ENCODE measurements at places on chromosomes 7 and 10.

DNA sequence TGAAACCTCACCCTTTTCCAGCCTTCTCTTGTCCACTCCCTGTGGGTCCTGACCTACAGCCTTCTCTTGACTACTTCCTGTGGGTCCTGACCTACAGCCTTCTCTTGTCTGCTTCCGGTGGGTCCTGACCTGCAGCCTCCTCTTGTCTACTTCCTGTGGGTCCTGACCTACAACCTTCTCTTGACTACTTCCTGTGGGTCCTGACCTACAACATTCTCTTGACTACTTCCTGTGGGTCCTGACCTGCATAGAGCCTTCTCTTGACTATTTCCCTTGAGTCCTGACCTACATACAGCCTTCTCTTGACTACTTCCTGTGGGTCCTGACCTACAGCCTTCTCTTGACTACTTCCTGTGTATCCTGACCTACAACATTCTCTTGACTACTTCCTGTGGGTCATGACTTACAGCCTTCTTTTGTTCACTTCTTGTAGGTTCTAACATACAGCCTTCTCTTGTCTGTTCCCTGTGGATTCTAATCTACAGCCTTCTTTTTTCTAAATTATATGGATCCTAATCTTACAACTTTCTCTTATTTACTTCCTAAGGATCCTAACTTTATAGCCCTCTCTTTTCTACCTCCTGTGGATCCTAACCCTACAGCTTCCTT lies 36.5 kb downstream of the C10orf71 start:
- DNase-seq = no peak

- no peak for DNase-seq
Observed at GRCh38 chr7:75626954-75627353, 111.8 kb downstream of the HIP1 start.

DNA sequence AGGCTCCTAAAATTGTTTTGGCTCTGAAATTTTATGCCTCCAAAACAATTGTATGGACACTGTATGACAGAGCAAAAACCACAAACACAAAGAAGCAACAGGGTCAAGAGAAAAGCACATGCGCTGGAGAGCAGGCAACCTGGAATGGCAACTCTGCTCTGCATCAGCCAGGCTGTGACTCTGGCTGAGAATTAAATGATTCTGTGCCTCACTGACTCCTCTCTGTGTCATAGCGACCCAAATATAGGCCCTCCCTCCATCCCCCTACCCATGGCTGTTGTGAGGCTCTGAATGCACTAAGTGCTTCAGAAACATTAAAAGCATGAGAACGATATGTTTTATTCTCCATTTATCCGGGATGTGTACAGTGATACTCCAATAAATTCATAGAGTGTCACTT lies 24.9 kb upstream of the NEBL start:
- no peak for DNase-seq

DNA sequence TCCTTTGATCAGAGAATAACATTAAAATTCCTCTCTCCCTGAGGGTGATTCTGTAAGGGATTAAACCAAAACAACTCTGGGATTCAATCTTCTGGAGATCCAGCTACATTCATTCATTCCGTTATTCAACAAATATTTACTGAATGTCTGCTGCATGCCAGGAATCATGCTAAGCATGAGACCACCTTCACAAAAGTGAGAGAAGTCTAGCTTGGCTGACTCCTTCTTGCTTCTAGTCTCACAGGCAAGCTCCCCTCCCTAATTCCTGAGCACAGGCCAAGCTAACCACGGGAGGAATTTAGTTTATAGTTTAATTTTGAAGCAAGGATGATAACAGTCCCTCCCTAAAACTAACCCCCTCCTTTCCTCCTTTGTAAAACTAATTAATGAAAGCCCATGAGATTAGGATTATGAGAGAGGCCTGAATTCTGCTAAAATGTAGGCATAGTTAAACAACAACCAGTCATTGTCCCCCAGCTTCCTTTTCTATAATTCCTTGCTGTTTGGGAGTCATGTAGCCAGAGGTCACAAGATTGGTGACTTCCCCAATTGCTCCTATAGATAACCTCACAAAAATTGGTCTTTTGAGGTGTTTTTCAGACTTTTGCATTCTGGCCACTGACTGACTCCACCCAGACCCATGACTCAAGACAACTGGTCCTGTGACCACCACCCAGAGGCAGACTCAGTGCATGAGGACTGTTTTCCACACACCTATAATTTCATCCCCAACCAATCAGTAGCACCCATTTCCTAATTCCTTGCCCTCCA lies 113.5 kb downstream of the ITGB8 start:
- no peak for DNase-seq

DNA sequence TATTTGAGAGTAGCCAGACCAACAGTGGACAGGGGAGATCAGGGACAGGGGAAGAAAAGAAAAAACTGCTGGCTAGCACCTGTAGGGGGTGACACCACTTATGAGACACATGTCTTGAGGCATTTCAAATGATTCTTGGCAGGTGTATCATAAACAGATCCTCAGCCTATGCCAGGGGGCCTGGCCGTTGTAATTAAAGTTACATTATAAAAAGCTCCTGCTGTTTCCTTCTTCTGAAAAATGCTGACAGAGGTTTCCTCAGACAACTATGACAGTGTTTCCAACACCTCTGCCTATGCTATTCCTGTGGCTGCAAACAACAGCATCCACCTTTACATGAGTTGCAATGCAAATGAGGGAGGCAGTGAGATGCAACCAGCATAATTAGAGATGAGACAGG lies 281.0 kb upstream of the PTER start:
- peak; percentile 52 for DNase-seq
